GM12878 (cell line): ENCODE measurements at places on chromosomes 7 and 10.

- DNase-seq: no peak
Measured at GRCh38 chr10:15824498-15824897, 35.8 kb downstream of the MINDY3 start.

DNA sequence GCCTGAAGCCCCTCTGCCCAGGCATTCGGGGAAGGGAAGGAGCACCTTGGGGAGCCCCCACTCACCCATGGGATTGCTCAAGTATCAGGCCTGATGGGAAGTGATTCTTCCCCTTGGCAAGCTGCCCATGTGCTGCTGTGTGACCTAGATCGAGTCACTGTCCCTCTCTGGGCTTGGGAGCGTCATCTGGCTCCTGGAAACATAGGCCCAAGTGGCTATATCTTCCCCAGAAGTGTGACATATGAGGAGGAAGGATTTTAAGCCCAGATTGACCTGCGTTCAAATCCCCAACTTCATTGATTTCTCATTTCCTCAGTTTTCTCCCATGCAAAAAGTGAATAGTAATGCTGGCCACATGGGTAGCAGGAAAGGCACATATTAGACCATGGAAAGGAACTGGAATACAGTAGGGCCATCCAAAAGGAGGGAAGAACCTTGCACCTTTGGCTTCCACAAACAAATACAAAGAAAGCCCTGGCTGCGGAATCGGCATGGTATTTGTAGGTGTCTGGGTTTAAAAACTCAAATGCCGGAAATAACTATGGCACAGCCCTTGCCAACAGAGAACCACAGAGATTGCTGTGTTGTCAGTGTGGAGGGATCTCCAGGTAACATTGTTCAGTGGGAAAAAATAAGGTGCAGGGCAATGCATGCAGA, 169.5 kb upstream of the ZMIZ1 start:
- DNase-seq: no peak

DNA sequence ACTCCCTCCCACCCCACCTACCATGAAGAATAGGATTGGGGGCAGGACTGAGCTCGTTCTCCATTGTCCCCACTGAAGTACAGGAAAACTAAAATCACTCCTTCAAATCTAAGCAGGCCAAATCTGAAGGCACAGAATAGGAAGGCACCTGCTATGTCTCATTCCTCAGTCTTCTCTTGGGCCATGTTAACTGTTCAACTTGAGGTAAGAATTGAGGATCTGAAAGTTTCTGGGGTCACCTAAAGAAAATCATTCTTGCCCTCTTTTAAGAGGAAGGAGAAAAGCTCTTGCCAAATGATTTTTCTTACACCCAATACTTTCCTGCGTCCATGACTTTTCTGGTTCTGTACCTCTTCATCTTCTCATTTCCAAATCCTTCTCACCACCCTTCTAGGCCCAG, 4.9 kb downstream of the CPN1 start:
- DNase-seq: peak; percentile 8

- no peak for DNase-seq
Measured at GRCh38 chr10:43218206-43218950, 48.5 kb downstream of the RASGEF1A start.

- no peak for DNase-seq
Measured at GRCh38 chr10:68135362-68135761, 26.1 kb downstream of the MYPN start.

- DNase-seq: no peak
Measured at GRCh38 chr10:34580643-34581042, 234.5 kb downstream of the PARD3 start.

DNA sequence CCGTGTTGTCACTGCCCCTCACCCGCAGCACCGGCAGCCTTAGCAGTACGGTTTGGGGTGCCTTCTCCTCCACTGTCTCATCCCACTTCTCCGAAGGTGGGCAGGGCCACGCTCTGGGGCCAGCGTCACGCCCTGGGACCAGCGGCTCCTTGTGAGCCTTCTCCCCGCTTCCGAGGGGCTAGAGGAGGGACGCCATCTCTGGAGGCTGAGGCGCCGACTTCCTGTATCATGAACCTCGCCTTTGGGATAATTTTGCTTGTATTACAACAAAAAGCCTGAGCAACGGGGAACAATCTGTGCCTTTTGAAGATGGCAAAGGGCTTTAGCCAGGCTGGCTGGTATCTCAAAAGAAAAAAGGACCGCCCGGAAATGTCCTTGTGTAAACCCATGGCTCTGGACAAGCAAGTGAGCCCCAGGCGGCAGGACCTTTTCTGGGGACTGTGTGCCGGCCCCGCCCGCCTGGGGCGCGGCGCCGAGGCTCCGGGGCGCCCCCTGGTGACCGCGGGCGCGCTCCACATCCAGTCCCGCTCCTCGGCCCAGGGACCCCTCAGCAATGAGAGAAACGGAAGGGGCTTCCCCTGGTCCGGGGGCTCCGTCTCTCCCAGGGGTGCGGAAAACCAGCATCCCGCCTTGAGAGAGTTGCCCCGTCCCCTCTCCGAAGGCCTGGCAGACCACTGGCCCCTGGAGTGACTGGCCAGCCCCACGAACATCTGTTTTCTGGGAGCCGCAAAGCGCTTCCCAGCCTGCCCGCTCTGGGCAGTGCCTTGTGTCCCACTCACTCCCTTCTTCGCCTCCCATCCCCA, 3.8 kb downstream of the DEPP1 start:
- no peak for DNase-seq

- no peak for DNase-seq
Measured at GRCh38 chr7:29337546-29338116, 143.1 kb downstream of the CHN2 start.

DNA sequence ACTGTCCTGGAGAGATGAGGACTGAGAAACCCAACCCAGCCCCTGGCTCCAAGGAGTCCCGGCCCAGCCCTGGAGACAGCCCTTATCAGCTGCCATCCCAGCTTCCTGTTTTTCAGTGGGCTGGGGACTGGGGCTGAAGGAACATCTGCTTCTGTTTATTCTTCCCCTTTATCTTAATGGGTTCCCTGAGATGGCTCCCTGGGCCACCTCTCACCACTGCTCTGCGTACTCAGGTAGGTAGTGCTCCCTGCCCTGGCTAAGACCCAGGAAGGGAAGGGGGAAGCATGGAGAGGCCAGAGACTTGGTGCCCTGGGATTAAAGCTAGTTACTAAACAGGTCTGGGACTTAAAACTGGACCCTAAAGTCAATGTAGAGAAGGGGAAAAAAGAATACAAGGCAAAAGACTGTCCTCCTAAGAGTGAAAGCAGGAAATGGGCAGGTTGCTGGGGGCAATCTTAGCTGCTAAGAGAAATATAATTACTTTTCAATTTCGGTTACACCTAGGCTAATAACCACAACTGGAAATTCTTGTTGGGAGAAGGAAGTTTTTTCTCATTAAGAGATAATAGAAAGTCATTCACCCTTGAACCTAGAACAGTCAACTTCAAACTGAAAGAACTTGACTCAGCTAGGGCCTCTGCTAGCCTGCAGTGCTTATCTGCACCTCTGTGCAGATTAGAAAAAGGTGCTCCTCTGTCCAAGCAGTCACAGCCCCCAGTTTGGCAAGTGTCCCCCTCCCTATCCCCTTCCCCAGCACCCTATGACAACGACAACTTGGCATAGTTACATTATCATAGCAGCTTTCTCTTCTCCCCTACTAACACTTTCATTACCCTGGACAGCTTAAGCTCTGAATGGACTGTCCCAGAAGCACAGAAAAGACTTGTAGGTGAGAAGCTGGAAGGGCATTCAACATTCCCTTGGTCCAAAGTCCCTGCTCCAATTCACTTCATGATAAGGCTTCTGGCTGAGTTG, 65.6 kb upstream of the KDM7A start:
- DNase-seq: peak; percentile 56

GRCh38 chr10:60291344-60291930, 98.2 kb downstream of the ANK3 start:
- no peak for DNase-seq

GRCh38 chr7:35993676-35994606, 159.1 kb upstream of the EEPD1 start:
- no peak for DNase-seq

DNA sequence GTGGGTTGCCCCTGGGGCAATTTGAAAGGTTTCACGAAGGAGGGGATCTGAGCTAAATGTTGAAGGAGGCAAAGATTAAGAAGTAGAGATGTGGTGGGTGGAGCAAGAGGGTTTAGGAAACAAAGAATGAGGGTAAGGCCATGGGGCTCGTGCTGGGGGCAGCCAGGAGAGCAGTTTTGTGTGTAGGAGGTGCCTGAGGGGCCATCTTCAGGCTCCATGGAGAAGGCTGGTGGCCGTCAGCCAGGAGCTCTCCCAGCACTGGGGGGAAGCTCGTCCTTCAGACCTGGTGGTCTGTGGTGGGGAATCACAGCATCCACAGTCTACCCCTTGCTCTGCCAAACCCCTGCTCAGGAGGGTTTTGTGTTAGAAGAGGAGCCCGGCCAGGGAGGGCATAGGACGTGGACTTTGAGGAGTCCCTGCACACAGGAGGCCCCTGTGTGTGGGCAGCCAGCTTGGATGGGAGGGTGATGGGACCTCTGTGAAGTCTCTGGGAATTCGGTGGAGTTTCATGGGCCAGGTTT, 11.8 kb upstream of the CXCL12 start:
- DNase-seq: no peak

DNA sequence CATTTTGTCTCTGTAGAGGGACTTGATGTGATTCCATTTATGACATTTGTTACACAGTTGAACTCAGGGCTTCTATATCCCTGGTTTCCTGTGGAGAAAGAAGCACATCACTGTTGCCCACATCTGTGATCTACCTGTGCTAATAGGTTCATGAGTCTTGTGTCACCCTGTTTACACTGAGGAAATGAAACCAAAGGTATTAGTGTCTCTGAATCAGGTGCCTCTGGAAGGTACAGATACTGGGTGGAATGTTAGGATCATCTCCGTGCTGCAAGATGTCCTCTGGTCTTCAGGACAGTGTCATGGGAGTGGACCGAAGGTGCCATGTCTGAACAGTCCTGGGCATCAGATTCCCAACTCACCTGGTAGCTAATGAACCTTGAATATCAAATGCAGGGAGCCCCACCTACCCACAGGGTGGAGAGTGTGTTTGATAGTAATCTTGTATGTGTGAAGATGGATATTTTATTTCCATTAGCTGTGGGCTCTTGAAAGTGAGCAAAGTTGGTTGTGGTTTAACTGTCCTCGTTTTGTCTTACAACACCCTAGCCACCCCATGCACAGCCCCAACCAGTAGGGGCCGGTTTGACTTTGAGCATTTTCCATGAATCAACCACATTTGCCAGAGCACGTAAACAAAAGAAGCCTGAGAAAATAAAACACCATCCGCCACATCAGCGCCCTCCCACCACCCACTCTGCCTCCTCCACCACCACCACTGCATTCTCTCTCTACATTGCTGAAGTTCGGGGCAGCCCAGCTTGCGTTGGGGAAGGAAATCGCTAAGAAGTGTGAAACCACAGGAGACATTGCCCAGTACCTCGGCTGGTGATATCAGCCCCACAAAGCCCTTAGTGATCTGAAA, 40.7 kb downstream of the TARP start:
- DNase-seq: peak; percentile 82

DNA sequence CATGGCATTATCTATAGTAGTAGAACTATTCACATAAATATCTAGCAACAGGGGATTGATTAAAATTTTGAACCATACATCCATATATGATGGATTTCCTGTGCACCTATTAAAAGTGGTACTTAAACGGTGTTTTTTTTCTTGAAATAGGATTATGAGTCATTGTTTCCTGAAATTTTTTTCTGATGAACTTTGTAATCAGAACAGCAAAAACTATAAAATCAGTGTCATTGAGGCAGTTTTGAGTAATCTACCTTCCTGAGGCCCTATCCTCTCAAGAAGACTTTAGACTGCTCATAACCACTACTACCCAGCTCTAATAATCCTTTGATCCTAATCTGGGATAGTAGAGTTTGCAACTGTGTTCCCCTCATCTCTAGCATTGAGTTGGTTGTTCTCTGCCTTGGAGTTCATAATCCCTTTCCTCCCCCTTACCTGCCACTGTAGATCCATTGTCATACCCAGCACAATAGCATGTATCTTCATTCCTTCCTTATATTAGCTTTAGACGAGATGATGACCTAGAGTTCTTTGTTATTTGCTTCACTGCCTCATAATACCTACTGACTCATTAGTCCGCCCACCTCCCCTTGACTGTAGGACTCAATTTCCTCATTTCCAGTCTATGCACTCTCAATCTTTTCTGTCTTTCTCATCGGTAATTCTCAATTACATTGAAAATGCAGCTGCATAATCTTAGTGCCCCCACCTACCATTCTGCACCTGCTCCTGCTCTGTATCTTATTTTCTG, 133.4 kb downstream of the LRRC4 start:
- DNase-seq: no peak

DNA sequence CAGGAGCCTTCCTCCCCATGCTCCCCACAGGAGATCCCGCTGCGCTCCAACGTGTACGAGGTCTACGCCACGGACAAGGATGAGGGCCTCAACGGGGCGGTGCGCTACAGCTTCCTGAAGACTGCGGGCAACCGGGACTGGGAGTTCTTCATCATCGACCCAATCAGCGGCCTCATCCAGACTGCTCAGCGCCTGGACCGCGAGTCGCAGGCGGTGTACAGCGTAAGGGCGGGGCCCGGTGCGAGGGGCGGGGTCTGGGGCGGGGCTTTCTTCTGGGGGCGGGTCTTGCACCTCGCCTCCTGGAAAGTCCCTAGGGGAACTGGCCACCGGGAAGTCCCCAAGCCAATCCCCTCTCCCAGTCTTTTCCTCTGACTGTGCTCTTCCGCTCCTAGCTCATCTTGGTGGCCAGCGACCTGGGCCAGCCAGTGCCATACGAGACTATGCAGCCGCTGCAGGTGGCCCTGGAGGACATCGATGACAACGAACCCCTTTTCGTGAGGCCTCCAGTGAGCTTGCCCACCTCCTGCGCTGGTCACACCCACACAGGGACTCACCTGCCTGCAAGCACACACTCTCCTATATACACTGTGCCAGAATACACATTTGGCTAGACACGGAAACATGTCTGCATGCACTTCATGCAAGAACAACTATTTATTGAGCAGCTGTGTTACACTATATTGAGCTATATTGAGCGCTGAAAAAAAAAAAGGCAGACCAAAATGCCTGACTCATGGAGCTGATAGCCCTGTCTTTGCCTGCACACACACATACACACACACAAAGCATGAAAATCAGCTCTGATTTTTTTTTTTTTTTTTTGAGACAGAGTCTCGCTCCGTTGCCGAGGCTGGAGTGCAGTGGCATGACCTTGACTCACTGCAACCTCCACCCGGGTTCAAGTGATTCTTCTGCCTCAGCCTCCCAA, 32.7 kb upstream of the VSIR start:
- DNase-seq: no peak
